ENCODE measurements at places on chromosomes 16 and 17.

DNA sequence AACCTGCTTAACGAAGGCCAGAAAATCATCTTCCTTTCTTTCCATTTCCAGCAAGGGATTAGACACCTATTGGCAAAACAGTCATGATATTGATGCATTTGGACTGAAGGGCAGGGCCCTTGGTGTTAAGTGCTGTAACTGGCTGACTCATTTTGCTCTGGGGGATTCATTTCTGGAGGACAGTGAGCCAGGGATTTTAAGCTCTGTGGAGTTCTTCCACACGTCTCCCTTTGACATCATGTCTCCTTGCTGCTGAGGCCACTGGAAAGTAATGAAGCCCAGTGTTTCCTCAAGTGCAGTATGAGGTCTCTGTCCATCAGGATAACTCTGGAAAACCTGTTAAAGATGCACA is 42.2 kb downstream of the DNAH9 start:
- no peak for DNase-seq

GRCh38 chr17:83153681-83154310 is 74.4 kb downstream of the METRNL start:
- no peak for DNase-seq

- DNase-seq = no peak
These were observed 829 bp downstream of the DHRS7B start for GRCh38 chr17:21127509-21128077.

- DNase-seq = no peak
These were observed 882.8 kb upstream of the SOX9 start for GRCh38 chr17:71237903-71238538.

DNA sequence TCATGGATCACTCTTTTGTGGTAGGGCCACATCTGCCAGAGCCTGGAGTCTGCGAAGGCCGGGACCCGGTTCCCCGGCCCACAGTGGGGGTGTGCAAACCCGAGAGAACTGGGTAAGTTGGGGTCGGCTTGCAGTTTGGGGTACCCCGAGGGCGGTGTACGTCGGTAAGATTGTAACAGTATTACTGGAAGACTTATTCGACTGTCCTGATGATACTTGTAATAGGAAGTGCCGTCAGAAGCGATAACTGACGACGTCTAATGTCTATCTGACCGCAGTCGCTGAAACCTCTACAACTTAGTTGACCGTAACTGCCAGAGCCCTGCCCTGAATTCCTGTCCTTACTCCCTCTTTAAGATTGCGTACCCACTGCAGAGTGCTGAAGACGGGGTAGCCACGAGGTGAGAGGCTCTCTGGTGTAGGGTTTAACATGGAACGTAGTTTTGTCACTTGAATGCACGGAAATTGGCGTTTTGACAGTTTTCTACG is 24.0 kb downstream of the TRPV2 start:
- no peak for DNase-seq

- no peak for DNase-seq
These were observed 5.6 kb upstream of the ANKS4B start for GRCh38 chr16:21227866-21228265.

GRCh38 chr16:82160226-82160625 is 9.8 kb downstream of the MPHOSPH6 start:
- no peak for DNase-seq

DNA sequence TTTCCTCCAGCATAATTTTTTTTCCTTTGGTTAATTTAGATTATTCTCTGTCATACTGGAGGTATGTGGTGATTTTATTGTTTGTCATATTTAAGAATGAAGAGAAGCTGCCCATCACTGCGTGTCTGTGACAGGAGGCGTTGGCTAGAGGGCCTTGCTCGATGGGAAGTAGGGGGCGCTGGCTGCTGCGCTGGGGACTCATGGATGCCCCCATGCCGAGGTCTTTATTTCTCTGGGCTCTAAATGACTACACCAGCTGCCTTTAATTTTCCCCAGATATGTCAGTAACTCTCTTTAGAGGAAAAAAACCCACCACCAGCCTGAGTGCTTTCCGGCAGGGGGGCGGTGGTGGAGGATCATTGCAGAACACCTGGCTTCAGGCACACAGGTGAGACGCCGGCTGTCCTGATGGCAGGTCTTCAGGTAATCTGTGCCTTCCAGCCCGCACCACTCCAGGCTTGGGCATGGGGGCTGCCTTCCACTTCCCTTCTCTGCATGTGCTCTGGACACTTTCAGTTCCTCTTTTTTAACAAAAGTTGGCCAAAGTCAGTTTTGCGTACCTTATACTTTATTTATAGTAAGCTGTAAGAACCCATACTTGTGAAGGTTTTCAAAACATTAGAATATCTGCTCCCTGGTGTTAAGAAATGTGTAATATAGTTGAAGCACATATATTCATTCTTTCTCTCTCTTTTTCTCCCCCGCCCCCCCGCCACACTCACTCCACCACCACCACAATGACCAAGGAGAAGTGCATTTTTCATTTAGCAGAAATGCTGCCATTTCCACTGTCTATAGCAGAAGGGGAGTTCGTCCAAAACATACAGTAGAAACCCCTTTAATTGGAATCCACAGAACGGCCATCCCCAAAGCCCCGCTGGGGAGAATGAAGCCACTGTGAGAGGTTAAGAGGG is 192.7 kb downstream of the RPTOR start:
- DNase-seq = no peak

Measured in stimulated activated CD4-positive, alpha-beta T cell treated with anti-CD3 and anti-CD28 coated beads, Interleukin-1b, Interleukin-23, amount 100 ng/mL, for 4 hours (primary cell).